Activated T-helper 1 cell treated with anti-CD3 and anti-CD28 coated beads, Interleukin-12 subunit alpha, Interleukin-12 subunit beta, Interleukin-2, Interleukin-4 antibody, amounts not matched to agents 30 ng/mL and 10 ng/mL and 1 ng/mL, durations not matched to agents 14 hours and 24 hours and 36 hours (primary cell): ENCODE measurements at places on chromosomes 5 and 9.

GRCh38 chr5:102638912-102639652 lies 116.0 kb upstream of the PAM start:
- H3K27me3 ChIP-seq, result peaks cover 1% of the 10 kb centered on the region
- H3K36me3 ChIP-seq, result no peaks in the 10 kb centered on the region
- no peaks in the 10 kb centered on the region for H3K4me1 ChIP-seq
- no peak overlapping the region for H3K27ac ChIP-seq
- H3K4me3 ChIP-seq, result no peak overlapping the region
- no peak for DNase-seq

DNA sequence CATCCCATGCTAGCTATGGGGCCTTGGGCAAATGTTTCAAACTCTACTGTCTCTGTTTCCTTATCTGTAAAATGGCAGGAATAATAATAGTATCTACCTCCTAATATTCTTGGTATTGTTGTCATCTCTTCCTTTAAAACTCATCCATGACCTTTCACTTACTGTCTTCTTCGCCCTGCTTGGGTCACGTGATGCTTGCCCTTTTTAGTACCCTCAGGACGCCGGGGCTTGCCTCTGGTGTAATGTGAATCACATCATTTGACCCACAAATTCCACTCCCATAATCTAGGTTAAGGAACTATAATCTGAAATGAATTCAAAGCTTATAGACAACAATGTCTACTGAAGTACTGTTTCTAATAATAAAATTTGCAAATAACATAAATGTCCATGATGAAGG lies 162.7 kb downstream of the DRD1 start:
- H3K27me3 ChIP-seq, result peaks cover 5% of the 10 kb centered on the region
- H3K4me3 ChIP-seq, result no peak overlapping the region
- no peaks in the 10 kb centered on the region for H3K4me1 ChIP-seq
- H3K27ac ChIP-seq, result no peak overlapping the region

DNA sequence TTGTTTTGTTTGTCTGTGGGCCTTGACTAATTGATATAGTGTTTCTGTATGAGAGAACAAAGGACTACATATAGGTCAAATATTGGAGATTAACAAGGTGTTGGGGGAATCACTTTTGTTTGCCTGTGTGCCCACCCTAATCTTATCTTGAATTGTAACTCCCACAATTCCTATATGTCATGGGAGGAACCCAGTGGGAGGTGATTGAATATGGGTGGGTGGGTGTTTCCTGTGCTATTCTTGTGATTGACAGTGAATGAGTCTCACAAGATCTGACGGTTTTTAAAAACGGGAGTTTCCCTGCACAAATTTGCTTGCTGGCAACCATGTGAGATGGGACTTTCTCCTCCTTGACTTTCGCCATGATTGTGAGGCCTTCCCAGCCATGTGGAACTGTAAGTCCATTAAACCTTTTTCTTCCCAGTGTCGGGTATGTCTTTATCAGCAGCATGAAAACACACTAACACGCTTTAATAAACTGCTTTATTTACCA lies 64.9 kb upstream of the HSPB3 start:
- H3K27me3 ChIP-seq, result no peaks in the 10 kb centered on the region
- no peak overlapping the region for H3K27ac ChIP-seq
- H3K36me3 ChIP-seq, result peaks cover 2% of the 10 kb centered on the region
- H3K4me3 ChIP-seq, result no peak overlapping the region

DNA sequence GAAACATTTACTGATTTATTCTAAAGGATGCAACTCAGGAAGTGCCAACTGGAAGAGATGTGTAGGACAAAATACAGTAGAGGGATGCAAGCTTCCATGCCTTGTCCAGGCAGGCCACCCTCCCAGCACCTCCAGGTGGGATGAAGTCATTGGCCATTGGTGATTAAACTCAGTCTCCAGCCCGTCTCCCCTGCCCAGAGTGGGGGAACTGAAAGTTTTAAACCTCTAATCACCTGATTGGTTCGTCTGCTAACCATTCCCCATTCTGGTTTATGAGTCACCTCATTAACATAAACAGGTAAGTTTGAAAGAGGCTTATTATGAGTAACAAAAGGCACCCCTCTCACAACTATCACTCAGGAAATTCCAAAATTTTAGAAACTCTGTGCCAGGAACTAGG lies 8.1 kb downstream of the TNFAIP8 start:
- peaks cover 80% of the 10 kb centered on the region for H3K36me3 ChIP-seq
- H3K27ac ChIP-seq, result peak overlapping the region; percentile 50
- DNase-seq, result no peak
- no peaks in the 10 kb centered on the region for H3K27me3 ChIP-seq
- H3K4me3 ChIP-seq, result peak overlapping the region; percentile 28
- H3K4me1 ChIP-seq, result peaks cover 96% of the 10 kb centered on the region

DNA sequence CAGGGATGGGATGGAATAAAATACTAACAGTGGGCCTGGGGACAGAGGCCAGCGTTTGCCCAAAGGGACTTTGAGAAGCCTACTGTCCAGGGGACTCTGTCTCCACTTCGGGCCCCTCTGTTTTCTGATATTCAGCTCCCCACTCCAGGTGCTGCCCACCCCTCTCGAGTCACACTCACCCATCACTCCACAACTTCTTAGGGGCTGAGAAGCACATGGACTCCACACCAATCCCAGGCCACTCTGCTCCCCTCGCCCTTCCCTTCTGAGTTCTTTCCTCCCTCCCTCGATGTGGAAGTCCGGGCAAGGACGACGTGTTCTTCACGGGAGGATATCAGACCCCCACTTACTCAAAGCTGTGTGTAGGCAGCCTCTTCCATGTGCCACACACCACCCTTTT lies 124.5 kb downstream of the BARX1 start:
- H3K4me1 ChIP-seq, result peaks cover 4% of the 10 kb centered on the region
- no peak for DNase-seq
- no peak overlapping the region for H3K4me3 ChIP-seq
- no peak overlapping the region for H3K27ac ChIP-seq
- H3K27me3 ChIP-seq, result peaks cover 23% of the 10 kb centered on the region

DNA sequence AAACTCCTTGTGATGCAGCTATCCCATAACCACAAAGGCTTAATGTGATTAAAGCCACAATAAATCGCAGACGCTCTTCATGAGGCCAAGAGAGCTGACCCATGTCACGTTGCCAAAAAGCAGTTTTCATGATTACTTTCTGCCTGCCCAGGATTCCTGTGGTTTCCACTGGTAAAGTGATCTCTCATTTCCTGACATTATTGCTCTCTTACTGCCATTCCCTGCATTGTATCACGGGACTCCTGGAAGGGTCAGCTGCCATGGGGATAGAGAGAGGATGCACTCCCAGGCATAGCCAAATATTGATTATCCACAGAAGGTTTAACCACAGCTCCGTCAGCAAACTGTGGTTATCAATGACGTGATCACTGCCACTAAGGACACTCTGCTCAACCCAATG lies 103.8 kb upstream of the SLC1A3 start:
- no peaks in the 10 kb centered on the region for H3K36me3 ChIP-seq
- H3K27ac ChIP-seq, result no peak overlapping the region
- H3K27me3 ChIP-seq, result peaks cover 7% of the 10 kb centered on the region
- H3K4me3 ChIP-seq, result no peak overlapping the region
- no peaks in the 10 kb centered on the region for H3K4me1 ChIP-seq
- DNase-seq, result no peak

DNA sequence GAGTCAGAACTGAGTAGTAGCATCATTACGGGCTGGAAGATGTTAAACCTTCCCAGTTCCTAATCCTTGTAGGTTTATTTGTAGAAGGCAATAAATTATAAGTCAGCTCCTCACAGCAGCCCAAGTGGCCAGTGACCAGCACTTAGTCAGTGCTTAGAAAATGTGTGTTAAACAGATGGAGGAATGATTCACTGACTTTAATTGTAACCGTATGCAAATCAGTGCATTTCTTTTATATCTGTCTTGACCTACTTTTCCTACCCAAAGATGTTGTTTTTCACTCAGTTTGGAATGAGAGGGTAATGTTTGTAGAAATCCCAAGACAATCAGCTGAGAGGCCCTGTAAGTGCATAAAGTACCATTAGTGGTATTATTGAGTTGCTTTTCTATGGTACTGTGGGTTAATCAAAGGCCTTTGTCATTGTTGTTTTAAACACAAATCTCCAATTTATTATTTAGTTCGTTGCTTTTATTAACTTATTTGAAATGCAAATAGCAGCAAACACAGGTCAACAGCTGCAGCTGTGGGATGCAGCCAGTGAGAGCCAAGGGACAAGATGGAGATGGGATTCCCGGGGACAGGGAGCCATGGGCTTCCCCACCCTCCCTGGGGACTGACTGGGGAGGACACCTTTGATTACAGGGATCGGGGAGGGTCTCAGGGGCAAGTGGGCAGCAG lies 49.8 kb downstream of the MAP1B start:
- H3K27ac ChIP-seq, result no peak overlapping the region
- H3K36me3 ChIP-seq, result no peaks in the 10 kb centered on the region
- DNase-seq, result no peak
- H3K4me1 ChIP-seq, result no peaks in the 10 kb centered on the region
